Activated CD4-positive, alpha-beta memory T cell treated with anti-CD3 and anti-CD28 coated beads, Interleukin-2, amount 10 ng/mL, durations not matched to agents 7 days and 5 days (primary cell): ENCODE measurements at places on chromosomes 2 and 18.

- no peak for DNase-seq
Measured at GRCh38 chr18:31102941-31103340, 720 bp upstream of the DSC2 start.

GRCh38 chr2:168312036-168312822, 64.8 kb upstream of the STK39 start:
- no peak for DNase-seq

- no peak for DNase-seq
Measured at GRCh38 chr2:8767324-8767723, 70.1 kb downstream of the KIDINS220 start.

- no peak for DNase-seq
Measured at GRCh38 chr2:152200101-152200500, 24.5 kb upstream of the STAM2 start.

DNA sequence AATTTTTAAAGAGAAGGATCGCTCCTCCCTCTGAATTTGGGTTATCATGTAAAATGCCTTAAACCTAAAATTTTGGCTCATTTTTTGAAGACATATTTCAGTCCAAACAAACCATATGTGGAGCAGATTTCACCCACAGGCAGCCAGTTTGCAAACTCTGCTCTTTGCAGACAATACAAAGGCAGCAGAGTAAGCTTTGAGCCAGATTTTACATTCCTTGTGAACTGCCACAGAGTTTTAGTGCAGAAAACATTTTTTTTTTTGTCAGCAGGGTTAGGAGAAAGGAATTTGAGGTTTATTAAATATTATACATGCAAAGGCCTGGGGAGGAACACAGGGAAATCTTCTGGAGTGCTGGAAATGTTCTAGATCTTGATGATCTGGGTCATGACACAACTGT, 171.9 kb upstream of the FN1 start:
- DNase-seq: no peak

GRCh38 chr18:26267357-26267930, 41.2 kb downstream of the TAF4B start:
- no peak for DNase-seq

GRCh38 chr2:46494596-46494995, 15.2 kb downstream of the TMEM247 start:
- no peak for DNase-seq

- DNase-seq: no peak
Measured at GRCh38 chr2:29174937-29175336, 59.7 kb downstream of the CLIP4 start.
